CD4-positive, alpha-beta memory T cell (primary cell): ENCODE measurements at places on chromosomes 13 and 19. TPM values are rescaled to one million over a fixed set of nuclear protein-coding genes. Genes with fewer than 3 reads are reported as not detected.

The CNOT3 gene
- polyA plus RNA-seq, result 21.0 TPM

The ZNF888 gene
- 2.8 TPM for polyA plus RNA-seq

The C2CD4C gene
- polyA plus RNA-seq, result not detected

The METTL21C gene
- polyA plus RNA-seq, result not detected

DNA sequence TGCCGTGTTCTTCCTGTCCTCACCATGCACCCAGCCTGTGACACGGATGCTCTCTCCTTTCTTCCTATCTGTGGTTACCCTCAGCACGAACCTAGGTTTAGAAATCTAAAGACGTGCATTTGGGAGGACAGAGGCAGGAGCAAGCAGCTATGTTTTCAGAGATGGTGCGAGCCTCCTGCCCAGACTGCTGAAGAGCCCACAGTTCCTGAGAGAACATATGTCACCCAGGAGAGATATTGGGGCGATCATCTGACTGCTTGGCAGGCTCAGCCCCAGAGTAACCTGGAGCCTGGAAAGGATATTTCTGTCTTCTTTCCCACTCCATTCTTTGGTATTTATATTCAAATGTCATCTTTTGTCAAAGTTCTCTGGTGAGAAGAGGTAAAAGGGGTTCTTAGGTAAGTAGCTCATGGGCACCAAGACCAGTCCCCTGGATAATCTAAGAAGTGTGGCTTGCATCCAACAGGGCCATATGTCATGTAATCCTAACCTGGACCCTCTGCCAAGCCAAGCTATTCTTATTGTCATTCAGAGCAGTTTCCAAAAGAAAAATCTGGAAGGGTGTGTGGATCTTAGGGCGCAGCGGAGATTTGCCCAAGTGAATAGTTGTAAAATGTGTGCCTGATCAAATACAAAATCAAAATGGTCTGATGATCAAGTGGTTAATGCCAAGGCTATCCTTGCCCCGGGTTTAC, 59.5 kb downstream of the FGF9 start:
- DNase-seq, result no peak

DNA sequence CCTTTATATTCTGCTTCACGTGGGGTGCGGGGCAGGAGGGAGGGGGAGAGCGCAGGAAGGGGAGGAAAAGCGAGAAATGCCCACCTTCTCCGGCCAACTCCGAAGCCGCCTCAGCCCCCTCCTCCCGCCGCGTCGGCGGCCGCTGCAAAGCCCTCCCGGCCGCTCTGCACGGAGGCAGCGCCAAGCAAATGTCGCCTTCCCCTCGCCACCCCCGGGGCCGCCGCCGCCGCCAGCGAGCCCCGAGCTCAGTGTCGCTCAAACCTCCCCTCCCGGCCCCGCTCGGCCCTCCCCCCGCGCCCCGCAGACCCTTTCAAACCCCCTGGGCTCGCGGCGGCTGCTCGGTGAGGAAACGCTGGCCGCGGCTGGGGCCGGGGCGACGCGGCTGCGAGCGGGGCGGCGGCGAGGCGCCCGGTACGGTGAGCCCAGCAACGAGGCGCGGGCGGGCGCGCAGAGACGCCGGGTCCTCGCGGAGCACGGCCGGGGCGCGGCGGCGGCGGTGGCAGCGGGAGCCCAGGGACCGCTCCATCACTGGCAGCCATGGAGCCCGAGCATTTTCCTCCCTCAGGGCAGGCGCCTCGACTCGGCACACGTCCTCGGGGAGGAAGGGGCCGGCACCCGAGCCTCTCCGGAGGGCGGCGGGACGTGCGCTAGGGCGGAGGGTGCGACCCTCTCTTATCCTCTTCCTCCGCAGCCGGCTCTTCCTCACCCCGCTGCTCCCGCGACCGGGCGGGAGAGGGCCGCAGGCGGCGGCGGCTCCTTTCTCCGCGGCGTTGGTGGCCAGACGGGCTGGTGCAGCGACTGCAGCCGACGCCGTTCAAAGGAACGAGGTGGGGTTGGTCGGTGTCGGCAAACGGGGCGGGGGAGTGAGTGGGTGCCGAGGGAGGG, 463 bp upstream of the TSC22D1 start:
- DNase-seq, result no peak

DNA sequence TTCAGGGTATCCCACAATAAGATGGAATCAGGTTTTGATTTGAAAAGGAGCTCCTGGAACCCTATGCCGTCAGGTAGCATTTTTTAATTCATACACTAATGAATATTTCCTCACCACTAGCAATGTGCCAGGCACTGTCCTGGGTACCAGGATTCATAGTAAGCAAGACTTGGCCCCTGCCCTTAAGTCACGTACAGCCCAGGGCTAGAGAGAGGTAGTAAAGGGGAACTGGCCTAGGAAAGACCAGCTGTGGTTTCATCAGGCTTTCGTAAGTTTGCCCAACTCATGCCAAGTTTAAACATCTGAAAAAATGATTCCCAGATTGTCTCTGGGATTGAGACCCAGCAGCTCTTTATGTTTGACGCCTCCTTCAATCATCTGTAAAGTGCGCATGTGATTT, 45.9 kb upstream of the AMER2 start:
- DNase-seq, result no peak

DNA sequence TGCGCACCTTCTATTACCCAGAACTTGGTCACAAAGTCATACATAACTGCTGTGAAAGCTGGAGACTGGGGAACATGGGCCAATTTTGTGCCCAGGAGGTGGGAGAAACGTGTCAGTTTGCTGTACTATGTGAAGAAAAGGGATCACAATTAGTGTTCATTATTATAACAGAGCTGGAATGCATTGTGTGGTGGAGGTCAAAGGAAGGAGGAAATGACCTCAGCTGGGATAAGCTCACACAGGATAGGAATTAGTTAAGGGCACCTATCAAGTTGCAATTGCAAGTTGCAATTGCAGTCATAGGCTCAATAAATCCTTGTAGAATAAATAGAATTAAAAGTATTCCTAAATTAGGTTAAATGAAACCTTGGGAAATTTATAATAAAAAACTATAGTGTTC, 103.9 kb upstream of the OBI1 start:
- DNase-seq, result no peak

- no peak for DNase-seq
Measured at GRCh38 chr19:8631425-8631819, 989 bp downstream of the NFILZ start.

GRCh38 chr13:66958611-66959010, 271.5 kb downstream of the PCDH9 start:
- DNase-seq, result no peak

- DNase-seq, result no peak
Measured at GRCh38 chr19:11931513-11931912, 6.6 kb downstream of the ZNF700 start.

DNA sequence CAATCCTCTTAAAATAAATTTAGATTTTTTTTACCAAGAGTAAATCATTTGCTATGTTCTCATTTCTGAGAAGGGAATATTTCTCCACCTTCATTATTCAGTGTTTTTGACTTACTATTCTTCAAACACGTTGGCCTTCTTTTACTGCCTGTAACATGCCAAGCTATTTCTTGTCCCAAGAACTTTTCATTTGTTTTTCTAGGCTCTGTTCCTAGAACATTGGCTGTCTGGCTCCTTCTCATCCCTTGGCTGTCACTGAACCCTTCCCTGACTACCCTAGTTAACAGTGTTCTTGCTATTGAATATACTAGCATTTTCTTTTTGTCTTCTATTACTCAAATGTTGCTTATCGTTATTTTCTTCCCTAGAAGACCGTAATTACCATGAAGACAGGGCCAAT, 248.1 kb downstream of the ITGBL1 start:
- no peak for DNase-seq

- DNase-seq, result no peak
Measured at GRCh38 chr13:31056644-31057271, 104.9 kb downstream of the HSPH1 start.

DNA sequence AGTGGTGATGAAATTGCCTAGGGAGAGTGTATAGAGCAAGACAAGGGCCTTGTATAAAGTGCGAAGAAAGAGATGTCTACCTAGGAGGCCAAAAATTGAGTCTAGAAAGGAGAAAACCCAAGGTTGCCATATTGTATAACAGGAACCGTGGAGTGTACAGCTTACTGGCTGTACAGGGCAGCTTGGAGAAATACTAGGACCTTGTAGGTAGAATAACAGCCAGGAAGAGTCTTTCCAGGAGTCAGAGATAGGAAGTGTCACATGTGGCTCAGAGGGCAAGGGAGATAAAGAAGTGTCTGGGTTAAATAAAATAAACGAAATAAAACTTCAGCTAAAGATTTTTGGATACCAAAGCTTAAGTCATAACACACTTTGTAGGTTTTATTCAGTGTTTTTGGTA, 12.4 kb downstream of the CDK8 start:
- DNase-seq, result no peak
